Frontal cortex (tissue), 4 donors: ENCODE measurements at places on chromosomes 1 and 21.

- no peak for DNase-seq
Observed at GRCh38 chr1:7295946-7296345, 475.1 kb upstream of the VAMP3 start.

GRCh38 chr1:203425663-203425975 is 50.0 kb upstream of the PRELP start:
- DNase-seq, result no peak

DNA sequence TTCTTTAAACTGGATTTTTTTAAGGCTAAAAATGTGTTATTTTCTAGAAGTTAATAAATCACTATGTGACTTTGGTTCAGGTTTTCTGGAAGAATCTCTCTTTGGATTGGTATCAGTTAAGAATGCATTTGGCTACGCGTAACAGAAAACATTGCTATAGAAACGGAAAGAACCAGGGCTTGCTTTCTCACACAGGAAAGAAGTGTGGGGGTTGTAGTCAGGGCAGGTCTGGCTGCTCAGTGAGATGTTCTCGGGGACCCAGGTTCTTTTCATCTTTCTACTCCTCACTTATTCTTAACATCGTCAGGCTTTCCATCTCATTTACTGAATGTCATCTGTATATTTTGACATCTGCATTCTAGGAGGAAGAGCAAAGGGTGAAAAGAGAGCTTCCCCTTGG is 191.4 kb downstream of the ZBTB18 start:
- DNase-seq, result no peak

DNA sequence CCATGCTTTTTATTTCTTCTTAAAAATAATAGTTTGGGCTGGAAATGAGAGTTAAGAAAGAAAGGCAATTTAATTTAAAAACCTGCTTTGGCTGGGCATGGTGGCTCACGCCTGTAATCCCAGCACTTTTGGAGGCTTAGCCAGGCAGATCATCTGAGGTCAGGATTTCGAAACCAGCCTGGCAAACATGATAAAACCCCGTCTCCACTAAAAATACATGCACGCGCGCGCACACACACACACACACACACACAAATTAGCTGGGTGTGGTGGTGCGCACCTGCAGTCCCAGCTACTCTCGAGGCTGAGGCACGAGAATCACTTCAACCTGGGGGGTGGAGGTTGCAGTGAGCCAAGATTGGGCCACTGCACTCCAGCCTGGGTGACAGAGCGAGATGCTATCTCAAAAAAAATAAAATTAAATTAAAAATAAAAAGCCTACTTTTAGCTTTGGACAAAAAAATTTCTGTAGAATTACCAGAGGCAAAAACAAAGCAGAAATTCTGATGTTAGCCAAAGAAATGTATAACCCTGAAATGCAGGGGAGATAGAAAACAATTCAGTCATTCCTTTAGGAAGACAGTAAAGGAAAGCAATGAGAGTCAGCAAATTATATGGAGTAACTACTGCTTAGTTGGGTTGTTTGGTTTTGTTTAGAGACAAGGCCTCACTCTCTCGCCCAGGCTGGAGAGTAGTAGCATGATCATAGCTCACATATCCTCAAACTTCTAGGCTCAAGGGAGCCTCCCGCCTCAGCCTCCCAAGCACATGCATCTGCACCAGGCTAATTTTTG is 15.7 kb upstream of the IPP start:
- DNase-seq, result no peak

- DNase-seq, result no peak
Observed at GRCh38 chr1:207691841-207692240, 46.9 kb downstream of the CR1L start.

DNA sequence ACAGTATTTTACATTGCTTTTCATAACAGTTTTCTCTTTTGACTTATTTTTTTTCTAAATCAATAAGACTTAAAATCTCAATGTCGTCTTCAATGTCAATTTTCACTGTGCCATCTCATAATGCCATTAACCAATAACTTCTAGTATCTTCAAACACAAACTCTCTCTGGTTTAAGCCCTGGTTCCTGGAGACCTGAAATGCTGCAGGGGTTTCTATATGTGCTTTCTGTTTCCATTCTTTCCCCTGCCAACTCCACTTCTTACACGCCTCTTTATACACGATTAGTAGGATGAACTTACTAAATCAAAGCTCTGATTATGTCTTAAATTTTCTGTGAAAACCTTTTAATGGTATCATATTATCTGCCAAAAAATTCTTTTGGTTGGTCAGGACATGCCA is 191.4 kb downstream of the AMY1C start:
- no peak for DNase-seq

- DNase-seq, result no peak
Observed at GRCh38 chr1:230798491-230798890, 51.3 kb downstream of the CAPN9 start.

GRCh38 chr1:158203693-158204457 is 23.2 kb downstream of the CD1D start:
- DNase-seq, result no peak

DNA sequence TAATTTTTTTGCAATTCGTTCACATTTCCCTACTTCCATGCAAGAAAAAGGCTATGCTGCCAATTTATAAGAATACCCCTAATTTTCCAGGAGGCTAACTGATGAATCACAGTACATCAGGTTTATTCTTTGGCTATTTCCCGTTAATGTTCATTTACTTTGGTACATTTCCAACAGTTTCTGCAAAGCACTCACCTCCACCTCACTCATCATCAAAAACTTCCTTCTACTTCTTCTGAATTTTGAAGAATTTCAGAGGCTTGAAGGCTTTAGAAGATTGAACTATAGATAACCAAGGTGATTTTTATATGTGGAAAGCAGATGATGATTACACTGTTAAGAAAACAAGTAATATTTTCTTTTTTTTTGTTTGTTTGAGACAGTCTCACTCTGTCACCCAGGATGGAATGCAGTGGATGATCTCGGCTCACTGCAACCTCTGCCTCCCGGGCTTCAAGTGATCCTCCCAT is 60.5 kb upstream of the HP1BP3 start:
- no peak for DNase-seq

DNA sequence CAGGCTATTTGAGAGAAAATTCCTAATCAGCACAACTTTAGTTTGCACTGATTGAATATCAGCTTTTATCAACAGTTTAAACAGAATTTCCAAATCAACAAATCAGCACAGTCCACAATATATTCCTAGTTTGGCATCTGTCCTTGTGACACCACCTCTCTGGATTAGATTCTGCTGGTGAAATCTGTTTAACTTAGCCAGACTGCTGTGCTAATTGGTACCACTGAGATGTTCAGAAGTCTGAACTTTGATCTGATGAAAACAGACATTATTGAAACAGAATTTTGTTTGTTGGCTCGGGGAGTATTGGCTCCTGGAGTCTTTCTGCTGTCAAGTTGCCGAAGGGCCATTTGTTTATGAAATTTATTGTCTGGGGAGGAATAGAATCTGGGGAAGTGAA is 17.0 kb upstream of the NGF start:
- DNase-seq, result no peak

- DNase-seq, result no peak
Observed at GRCh38 chr21:42148584-42148983, 70.4 kb upstream of the ABCG1 start.
